ENCODE measurements at places on chromosomes 16 and 17.

GRCh38 chr16:870856-871561 is 70.5 kb upstream of the GNG13 start:
- DNase-seq: no peak

GRCh38 chr17:28371245-28372202 is at the start of gene SARM1:
Gene SARM1 (plus strand): TSS chr17:28371694. CDS start chr17:28372033, 339 bp downstream.
- peak; percentile 93 for DNase-seq

DNA sequence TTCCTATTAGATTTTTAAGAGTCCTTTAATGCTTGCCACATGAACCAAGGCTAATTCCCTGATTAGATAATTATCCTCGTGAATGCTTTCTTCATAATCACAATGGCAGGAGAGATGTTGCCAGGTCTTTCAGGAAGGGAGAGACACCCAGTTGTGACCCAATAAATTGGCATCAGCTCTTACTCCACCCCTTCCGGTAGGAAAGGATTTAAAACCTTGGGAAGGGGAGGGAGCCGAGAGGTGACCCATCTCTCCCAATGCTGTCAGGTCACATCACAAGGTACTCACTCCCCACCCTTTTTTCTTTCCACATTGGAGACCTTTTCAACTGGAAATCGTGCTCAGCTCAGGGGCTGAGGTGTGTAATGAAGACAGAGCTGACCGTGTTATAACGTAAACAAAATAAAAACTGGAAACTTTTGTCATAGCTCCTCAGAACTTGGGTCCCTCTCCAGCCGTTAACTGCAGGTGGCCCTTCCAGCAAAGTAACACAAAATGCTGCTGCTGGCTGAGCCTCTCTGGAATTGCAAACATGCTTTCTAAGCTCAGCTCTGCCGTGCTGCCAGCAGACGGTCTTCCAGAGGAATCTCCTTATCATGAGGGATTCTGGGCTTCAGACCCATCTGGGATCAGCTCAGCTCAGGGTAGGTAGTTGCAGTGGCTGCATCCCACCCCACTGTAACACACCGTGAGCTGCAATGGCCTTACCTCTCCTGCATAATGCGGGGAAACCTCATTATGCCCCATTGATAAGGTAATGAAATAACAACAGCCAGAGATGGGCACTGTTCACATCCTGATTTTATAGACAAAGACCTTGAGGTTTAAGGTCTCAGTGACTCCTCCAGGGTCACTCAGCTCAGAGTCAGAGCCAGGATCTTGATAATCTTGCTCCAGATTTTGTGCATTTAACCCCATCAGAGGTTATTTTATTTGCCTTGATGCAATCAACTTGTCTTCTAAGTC is 15.6 kb downstream of the TMEM100 start:
- DNase-seq: peak; percentile 38

DNA sequence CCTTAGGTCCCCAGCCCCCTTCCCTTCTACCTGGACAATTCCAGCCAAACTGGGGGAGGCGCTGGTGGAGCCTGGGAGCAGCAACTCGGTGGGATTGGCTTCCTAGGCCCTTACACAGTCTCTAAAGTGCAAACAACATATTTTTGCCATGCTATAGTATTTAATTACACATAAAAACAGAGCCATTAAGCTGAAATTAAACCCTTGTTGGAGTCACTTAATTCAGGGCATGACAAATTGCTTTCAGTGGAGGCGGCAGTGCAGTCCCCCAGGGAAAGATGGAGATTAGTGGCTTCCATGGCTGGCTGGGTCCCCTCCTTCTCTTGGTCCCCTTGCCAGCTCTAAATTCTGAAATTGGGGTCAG is 17.3 kb downstream of the IGFBP4 start:
- DNase-seq: no peak

GRCh38 chr16:30923554-30924075 is at the start of gene FBXL19:
Gene FBXL19 (plus strand): TSS chr16:30923572. CDS start chr16:30925755, 2,183 bp downstream.
- DNase-seq: no peak

- peak; percentile 43 for DNase-seq
These were observed 3.3 kb downstream of the GAS2L2 start for GRCh38 chr17:35749560-35750412.

- DNase-seq: no peak
These were observed 3.1 kb upstream of the CPD start for GRCh38 chr17:30375661-30376060.

- DNase-seq: no peak
These were observed 28.9 kb upstream of the PRM1 start for GRCh38 chr16:11309895-11310633.

DNA sequence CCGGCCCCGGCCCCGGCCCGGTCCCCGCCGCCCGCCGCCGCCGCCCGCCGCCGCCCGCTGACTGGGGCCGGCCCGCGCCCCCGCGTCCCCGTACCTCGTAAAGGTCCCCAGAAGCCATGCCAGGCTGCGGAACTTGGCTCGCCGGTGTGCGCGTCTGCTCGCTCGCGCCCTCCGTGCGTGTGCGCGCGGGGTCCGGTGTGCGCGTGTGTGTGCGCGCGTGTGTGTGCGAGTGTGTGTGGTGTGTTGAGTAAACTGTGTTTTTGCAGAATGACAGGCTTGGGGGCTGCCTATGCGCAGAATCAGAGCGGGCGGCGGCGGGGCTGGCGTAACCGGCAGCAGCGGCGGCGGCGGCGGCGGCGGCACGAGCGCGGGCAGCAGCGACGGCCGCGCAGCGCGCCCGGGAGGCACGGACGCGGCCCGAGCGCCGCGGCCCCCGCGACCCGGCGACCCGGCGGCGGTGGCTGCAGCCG is 307 bp downstream of the CDYL2 start:
- DNase-seq: peak; percentile 85

- no peak for DNase-seq
These were observed 7.7 kb downstream of the CORO6 start for GRCh38 chr17:29615048-29615385.

DNA sequence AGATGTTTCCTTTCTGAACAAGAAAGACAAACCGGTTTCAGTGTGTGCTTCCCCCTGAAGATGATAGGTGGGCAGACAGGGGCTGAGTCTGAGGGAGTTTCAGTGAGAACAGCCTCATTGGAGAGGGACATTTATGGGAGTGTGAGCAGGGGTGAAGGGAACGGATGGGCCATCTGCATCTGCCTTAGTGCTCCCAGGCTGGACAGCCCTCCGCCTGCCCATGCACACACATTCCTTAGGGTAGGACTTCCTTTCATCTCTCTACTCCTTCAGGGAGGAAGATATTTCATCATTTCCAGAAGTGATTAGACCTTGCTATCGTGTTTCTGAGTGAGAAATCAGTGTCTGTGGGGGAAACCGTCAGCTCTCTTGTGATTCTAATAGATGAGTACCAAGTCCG is 3.8 kb downstream of the SHISA6 start:
- DNase-seq: no peak

DNA sequence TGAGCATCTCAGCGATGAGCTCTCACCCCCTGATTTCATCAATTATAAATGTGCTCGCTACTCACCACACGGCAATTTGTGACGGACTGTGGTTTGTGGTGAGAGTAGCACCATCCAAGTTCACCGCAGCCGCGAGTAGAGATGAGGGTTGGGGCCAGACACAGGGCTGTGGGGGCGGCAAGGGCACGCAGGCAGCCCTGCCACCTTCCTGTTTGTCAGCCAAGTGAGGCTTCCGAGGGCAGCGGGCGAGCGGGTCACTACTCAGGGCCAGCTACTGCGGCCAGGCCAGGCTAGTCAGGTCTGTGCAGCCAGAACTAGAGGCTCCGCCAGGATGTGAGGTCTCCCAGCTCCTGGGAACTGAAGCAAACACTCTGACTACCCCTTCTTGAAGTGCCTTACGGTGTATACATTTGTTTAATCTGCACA is 39.6 kb upstream of the MEOX1 start:
- peak; percentile 27 for DNase-seq

DNA sequence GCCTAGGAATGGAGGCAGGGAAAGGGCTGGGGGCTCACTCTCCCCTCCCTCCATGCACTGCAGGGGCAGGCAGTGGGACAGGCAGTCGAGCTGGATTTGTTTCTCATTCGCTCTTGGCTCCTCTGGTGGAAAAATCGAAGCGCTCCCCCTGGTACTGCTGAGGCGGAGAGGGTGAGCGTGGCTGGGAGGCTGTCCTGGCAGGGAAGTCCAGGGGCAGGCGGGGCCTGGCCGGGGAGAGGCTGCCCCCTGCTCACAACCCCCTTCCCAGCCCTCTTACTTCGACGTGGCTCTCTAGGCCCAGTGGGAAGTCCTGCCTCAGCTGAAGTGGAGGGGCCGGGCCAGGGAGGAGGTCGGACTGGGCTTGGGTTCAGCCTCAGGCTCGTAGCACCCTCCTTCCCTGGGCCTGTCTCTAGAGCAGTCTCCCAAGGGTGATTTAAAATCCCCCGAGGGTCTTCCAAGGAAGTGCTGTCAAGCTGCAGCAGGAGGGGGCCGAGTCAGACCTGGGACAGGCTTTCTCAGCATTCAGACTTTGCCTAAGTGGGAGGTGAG is 16.5 kb upstream of the TMEM92 start:
- no peak for DNase-seq

GRCh38 chr17:2183346-2183745 is 120.2 kb downstream of the SMG6 start:
- DNase-seq: no peak

- peak; percentile 63 for DNase-seq
These were observed 361.6 kb downstream of the GRIN2A start for GRCh38 chr16:9820476-9821246.

DNA sequence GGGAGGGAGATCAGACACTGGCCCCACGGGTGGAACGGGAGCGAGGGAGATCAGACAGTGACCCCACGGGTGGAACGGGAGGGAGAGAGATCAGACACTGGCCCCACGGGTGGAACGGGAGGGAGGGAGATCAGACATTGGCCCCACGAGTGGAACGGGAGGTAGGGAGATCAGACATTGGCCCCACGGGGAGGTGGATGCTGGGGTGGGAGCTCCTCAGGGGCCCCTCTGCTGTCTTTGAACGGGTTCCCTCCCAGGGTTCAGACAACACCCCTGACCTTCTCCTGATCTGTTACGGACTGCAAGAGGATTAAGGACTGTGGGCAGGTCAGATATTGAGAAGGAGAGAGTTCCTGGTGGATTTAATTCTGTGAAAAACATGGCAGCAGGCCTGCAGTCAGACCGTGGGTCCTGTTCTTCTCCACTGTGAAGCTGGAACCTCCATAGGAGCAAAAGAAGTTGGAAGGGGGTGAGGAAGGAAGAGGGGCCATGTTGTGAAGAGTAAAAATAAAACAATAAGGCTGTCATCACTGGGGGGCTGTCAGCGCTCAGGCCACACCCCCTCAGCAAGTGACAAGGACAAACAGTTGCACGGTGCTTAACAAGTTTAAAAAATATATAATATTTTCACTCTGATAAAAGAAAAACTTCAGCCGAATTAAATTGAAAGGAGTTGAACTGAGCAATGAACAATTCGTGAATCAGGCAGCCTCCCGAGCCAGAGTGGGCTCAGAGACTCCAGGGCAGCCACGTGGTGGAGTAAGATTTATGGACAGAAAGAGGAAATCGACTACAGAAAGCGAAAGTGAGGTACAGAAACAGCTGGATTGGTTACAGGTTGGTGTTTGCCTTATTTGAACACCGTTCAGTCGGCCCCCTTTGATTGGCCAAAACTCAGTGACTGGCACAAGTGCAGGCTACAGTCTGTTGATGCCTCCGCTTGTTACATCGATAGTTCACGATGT is 348.7 kb upstream of the TNRC6C start:
- DNase-seq: no peak

GRCh38 chr16:48546774-48547173 is 63.2 kb downstream of the N4BP1 start:
- no peak for DNase-seq

DNA sequence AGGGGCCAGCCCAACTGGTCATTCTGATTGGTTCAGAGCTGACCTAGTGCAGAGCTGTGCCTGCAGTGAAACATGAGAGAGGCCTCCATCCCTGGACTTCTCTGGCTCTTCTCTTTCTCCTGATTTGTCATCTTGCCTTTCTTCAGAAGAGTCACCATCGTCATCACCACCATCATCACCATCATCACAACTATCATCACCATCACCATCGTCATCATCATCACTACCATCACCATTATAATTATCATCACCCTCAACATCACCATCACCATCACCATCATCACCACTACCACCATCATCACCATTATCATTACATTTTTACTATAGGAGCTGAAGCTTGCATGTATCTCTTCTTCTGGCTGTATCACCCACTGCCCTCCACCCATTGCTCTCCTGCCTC is 94.5 kb upstream of the FAM20A start:
- DNase-seq: no peak

DNA sequence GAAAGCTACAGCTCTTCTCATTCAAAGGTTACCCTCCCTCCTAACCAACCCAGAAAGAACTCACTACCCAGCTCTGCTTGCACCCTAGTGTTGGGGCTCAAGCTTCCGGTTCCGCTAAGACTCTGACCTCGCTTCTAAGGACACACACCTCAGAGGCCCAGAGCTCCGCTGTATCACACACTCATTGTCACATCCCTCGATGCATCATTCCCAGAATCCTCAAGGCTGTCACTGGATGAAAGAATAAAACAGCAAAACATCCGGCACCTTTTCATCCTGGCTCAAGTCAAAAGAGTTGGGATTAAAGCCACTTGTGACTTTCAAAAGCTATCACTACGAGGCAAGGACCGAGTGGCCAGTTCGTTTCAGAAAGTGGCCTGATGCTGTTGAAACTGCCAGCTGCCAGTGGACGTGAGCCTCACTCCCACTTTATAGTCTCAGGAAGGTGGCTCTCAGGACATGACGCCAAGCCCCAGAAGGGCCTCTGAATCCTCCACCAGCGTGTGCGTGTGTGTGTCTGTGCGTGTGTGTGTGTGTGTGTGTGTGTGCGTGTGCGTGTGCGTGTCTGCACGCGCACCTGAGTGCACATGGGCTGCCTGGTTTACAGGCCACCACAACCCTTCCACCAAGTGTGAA is 29.0 kb downstream of the ZFHX3 start:
- DNase-seq: no peak

GRCh38 chr17:80173916-80174315 is 4.1 kb downstream of the CARD14 start:
- DNase-seq: no peak

- DNase-seq: no peak
These were observed at the start of gene DDX42 for GRCh38 chr17:63774141-63774968. Gene DDX42 (plus strand): TSS chr17:63774170. CDS start chr17:63787050, 12,880 bp downstream.

- peak; percentile 52 for DNase-seq
These were observed 51.8 kb downstream of the CA10 start for GRCh38 chr17:52106638-52107261.
